ENCODE measurements at places on chromosomes 7 and 10.

DNA sequence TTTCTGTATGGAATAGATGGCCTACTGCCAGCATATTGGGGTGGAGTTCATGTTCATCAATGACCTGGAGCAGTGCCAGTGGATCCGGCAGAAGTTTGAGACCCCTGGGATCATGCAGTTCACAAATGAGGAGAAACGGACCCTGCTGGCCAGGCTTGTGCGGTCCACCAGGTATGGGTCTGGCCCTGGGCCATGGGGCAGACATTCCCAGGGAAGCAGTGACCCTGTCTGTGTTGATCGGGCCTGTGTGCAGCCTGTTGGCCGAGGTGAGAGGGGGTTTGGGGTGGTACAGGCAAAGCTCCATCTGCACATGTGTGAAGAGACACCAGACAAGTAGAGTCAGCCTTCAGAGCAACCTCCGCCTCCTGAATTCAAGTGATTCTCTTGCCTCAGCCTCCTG lies 67.3 kb downstream of the OGDH start:
- DNase-seq = no peak

GRCh38 chr7:75891815-75892411 lies 13.1 kb downstream of the RHBDD2 start:
- no peak for DNase-seq

DNA sequence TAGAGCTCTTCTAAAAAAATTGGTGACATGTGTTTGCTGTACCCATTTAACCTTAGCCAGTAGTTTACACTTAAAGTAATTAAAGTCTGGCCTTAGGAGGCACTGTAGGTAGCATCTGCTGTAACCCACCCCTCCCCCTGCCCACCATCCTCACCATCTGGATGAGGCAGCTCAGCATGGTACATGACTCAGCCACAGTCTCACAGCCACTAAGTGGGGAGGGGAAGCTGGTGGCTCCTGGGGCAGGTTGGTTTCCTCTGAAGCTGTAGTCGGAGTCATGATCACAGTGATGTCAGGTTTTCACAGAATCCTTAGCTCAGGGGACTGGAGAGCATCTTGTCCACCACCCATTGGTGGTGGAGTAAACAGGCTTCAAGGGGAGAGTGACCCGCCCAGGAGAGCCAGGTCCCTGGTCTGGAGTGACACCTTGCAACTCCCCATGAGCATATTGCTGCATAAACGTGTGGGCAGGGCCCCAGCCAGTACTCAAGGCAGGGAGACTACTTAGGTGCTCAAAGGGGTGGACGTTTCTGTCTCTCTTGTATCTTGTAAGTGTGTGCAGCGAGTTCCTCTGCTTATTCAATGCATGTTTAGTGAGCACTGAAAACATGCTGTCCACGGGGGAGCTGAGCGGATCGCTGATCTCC lies 125.9 kb downstream of the GRK5 start:
- DNase-seq = peak; percentile 27

GRCh38 chr7:2812831-2813230 lies 31.3 kb downstream of the GNA12 start:
- DNase-seq = no peak

DNA sequence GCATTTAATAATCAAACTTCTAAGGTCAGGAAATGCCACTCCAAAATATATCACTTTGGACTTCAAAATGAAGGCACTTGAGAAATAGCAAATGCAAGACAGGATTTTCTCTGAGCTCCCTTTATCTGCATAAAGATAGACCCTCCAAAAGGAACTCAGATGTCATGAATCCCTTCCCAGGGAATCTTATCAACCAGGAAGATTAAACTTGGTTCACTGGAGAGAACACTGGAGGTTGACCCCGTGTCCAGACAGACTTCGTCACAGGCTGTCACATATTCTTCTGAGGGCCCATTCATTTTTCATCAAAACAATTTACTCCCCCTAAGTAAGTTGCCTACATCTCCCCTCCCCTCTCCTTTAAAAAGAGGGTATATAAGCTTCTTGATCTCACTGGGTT lies 21.2 kb downstream of the IFIT3 start:
- no peak for DNase-seq

GRCh38 chr7:146002431-146003078 lies 114.0 kb upstream of the CNTNAP2 start:
- DNase-seq = no peak

DNA sequence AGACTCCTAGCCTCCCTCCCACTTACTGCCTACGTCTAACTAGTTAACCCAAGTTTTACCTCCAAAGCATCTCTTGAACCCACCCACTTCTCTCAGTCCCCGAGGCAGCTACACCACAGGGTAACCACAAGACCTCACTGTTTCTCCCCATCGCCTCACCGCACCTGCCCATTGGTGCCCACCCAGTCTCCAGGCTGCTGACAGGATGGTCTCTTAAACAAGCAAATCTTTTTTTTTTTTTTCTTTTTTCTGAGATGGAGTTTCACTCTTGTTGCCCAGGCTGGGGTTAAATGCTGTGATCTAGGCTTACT lies 47.0 kb downstream of the DENND2A start:
- no peak for DNase-seq

GRCh38 chr7:102916881-102917280 lies 4.1 kb downstream of the LRRC17 start:
- DNase-seq = no peak

DNA sequence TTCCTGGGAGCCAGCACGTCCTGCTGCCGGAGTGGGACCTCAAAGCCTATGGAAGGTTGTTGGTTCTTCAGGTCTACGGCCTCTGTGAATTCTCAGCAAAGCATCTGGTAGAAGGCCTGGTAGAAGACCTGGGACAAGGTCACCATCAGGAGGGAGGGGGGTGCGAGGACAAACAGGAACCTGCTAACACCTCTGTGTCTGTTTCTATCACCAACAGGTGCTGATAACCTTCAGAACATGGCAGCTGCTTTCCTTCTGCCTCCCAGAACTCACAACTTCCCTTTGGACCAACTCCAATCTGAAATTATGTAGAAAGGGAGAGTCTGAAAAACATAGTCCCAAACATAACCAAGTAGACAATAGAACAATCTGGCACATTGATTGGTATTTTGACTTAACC lies 8.3 kb upstream of the MET start:
- DNase-seq = no peak

- DNase-seq = no peak
These were observed 7.9 kb upstream of the TCAF1 start for GRCh38 chr7:143909863-143910262.

DNA sequence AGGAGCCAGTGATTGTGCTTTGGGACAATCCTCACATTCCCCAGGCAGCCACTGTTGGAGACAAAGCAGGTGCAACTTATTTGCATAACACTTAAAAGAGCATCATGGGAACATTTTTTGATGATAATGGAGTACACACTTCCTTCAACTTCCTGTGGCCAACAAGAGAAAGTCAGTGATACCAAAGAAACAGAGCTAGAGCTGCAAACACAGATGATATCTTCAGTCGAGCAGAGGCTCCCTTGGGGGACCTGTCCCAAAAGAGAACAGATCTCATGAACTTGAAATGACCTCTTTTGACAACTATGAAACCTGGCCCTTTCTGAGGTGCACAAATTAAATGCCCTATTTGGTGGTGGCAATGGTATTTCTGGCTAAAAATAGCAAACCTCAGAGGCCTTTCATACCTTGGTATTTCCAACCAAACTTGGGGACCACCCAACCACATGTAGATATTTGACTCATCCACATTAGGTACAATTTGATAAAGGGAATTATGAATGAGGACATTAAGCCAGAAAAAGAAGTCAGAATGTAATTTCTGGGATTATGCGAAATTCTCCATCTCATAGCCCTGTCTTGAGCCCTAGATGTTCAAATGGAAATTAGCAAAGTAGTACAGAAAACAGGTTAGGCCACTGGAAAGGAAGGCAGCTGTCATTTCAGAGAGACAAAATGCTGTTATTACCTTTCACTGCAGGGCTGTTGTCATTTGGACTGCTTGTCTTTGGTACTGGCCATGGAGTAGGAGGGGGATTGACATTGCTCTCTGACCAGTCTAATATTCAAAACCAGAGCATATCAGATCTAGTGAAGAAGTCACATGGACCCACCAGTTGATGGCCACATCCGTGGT lies 146.2 kb downstream of the ICA1 start:
- DNase-seq = no peak

- no peak for DNase-seq
These were observed 2.4 kb upstream of the PRR15 start for GRCh38 chr7:29561271-29561670.

GRCh38 chr7:70533614-70534013 lies 598.3 kb upstream of the GALNT17 start:
- DNase-seq = no peak

- DNase-seq = no peak
These were observed 957.6 kb upstream of the ZNF722 start for GRCh38 chr7:63040966-63041610.

DNA sequence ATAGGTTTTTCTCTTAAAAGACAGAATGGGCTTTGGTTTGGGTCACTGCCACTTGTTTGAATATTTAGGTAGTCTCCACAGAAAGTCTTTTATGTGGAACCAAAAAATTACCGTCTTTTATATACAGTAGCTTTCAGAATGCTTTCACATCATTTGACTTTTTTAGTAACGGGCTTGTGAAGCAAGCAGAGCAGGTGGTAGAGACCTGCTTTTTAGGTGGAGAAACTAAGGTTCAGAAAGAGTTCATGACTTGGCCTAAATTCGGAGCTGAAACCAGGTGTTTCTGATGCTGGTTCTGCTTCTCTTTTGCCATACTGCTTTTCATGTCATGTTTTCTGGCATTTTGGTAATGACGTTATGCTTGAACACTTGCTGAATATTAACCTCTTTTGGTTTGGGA lies 36.3 kb downstream of the GARS1 start:
- no peak for DNase-seq

All from HFF-Myc (cell line).